ENCODE measurements at places on chromosomes 3 and 15. TPM values are rescaled to one million over a fixed set of nuclear protein-coding genes. Genes with fewer than 3 reads are reported as not detected.

ZNF860 gene
- total RNA-seq: 0.14 TPM

ARHGEF26 gene
- total RNA-seq: 0.31 TPM

FSTL1 gene
- total RNA-seq: 1.7 TPM

GOLGA6B gene
- total RNA-seq: not detected

TMC3 gene
- not detected for total RNA-seq

CLDN16 gene
- total RNA-seq: 0.29 TPM

GRAMD2A gene
- total RNA-seq: 0.07 TPM

SUSD5 gene
- total RNA-seq: not detected

WDR49 gene
- 0.14 TPM for total RNA-seq

CLDN18 gene
- total RNA-seq: not detected

SKOR1 gene
- 0.31 TPM for total RNA-seq

AADACL2 gene
- total RNA-seq: not detected

NRROS gene
- 15.2 TPM for total RNA-seq

ZNF620 gene
- 5.8 TPM for total RNA-seq

CCDC33 gene
- total RNA-seq: not detected

HACD2 gene
- 30.0 TPM for total RNA-seq

WDR93 gene
- total RNA-seq: not detected

TGM5 gene
- not detected for total RNA-seq

CAMKV gene
- 0.50 TPM for total RNA-seq

IL1RAP gene
- total RNA-seq: 20.3 TPM

GOLGA6D gene
- 0.55 TPM for total RNA-seq

FBXL2 gene
- total RNA-seq: 0.09 TPM

MLF1 gene
- 3.6 TPM for total RNA-seq

PROK2 gene
- total RNA-seq: 0.24 TPM

SETD2 gene
- total RNA-seq: 42.9 TPM

EIF2B5 gene
- total RNA-seq: 47.0 TPM

SPATA12 gene
- not detected for total RNA-seq

SLC38A3 gene
- not detected for total RNA-seq

CADPS gene
- not detected for total RNA-seq

SLC24A5 gene
- not detected for total RNA-seq

RLBP1 gene
- not detected for total RNA-seq

RASL12 gene
- total RNA-seq: not detected

SEMA3G gene
- 0.16 TPM for total RNA-seq

ADCY5 gene
- total RNA-seq: not detected

TMEM108 gene
- total RNA-seq: 0.12 TPM

GATM gene
- total RNA-seq: 3.3 TPM

UBR1 gene
- 37.5 TPM for total RNA-seq

THPO gene
- not detected for total RNA-seq

PGBD4 gene
- total RNA-seq: 3.7 TPM

LCMT2 gene
- 7.8 TPM for total RNA-seq

TRNT1 gene
- 33.6 TPM for total RNA-seq

TMEM45A gene
- 0.26 TPM for total RNA-seq

RASGRF1 gene
- total RNA-seq: not detected
